Mesothelial cell of epicardium (in vitro differentiated cells): ENCODE measurements at places on chromosomes 2 and 18.

GRCh38 chr18:13480571-13481255, 245.6 kb downstream of the FAM210A start:
- no peak for DNase-seq

DNA sequence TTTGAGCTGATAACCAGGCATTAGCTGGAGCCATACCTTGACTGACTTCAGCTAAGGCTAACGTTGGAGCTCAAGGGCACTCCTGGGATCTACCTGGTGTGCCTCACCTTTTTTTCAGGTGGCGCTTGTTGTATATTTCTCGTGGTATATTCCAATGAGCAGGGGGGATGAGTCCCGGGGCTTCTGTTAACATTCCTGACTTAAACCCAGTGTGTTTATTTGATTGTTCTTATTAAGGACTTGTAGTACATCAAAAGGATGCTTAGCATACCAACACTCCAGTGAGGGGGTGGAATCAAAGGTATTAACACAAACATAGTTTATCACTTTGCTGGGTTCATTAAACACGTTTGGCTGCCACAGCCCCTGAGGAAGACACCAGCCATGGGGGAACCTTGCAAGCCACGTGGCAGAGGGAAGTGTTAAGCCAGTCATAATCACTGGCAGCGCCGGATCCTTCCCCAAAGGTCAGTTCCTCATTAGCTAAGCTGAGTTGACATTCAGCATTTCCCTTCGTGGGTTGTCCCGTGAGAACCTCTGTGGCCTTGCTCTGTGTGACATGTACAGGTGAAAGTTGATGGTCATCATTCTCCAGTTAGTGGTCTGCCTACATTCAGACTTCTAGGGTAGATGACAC, 119.5 kb upstream of the MCFD2 start:
- DNase-seq, result no peak

DNA sequence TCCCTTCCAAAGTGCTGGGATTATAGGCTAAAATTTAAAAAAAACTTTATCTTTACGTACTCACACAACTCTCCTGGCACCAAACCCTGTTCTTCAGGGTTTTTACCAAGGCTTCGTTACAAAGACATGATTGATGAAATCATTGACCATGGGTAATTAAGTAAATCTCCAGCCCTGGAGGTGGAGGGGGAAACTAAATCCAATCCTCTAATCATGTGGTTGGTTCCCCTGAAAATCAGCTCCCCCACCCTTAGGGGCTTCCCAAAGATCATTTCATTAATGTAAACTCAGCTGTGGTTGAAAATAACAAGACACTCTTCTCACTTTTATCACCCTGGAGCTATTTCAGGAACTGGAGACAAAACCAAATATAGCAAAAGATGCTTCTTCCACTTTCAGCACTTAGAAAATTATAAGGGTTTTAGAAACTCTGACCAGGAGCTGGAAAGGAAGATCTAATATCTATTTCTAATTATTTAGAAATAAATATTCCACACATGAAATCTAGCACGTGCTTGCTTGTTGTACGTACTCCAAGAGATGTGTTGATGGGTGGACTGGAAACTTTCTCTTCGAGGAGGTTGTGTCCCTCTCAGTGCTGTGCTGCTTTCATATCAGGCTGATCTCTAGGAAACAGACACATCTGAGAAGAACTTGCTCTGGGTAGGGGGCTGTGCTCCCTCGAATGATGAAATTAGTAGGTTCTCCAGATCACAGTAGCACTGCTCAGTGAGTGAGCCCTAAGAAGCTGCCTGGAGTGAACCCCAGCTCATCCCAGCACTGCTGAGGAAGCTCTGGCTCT, 67.2 kb downstream of the SMAD4 start:
- no peak for DNase-seq

- DNase-seq, result no peak
Measured at GRCh38 chr2:109616184-109616583, 2.0 kb downstream of the SOWAHC start.

- no peak for DNase-seq
Measured at GRCh38 chr2:10646153-10646552, 43.6 kb downstream of the NOL10 start.

- no peak for DNase-seq
Measured at GRCh38 chr2:28155627-28156026, 237.0 kb upstream of the FOSL2 start.

GRCh38 chr2:241224851-241225438, 36.5 kb downstream of the ANO7 start:
- no peak for DNase-seq

GRCh38 chr2:43223521-43224001, 2.8 kb downstream of the ZFP36L2 start:
- no peak for DNase-seq

DNA sequence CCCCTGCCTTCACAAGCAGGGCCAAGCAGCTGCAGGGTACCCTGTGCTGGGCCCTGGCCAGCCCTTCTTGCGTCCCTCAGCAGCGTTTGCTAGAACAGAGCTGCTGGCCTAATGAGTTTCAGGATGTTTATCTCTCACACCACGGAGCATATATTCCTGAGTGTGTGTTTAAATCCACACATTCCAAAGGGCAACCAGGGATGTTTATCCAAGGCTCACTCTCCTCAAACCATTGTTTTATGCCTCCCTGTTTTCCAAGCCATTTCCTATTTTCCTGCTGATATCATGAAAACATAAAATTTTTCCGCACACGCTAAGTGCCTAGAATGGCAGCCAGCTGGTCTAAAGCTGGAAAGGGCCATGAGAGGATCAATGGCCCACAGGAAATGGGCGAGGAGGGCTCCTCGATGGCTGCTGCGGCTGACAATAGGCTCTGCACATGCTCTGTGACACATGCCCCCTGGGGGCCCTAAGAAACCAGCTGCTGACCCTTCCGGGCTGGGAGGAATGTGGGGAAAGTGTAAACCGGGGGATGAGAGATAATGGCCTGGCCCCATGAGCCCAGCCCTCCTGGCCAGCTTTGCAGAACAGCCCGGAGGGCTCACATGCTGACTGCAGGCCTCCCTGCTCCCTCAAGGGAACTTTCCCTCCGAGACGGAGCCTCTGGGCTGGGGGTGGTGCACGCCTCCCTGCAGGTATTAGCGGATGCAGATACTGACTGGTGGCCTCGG, 194.0 kb downstream of the NDUFA10 start:
- no peak for DNase-seq

- DNase-seq, result no peak
Measured at GRCh38 chr2:9554921-9555296, 721 bp downstream of the ADAM17 start.

GRCh38 chr2:94872088-94872618, 923 bp downstream of the TEKT4 start:
- no peak for DNase-seq

GRCh38 chr2:21819454-21819853, 695.7 kb downstream of the TDRD15 start:
- no peak for DNase-seq

DNA sequence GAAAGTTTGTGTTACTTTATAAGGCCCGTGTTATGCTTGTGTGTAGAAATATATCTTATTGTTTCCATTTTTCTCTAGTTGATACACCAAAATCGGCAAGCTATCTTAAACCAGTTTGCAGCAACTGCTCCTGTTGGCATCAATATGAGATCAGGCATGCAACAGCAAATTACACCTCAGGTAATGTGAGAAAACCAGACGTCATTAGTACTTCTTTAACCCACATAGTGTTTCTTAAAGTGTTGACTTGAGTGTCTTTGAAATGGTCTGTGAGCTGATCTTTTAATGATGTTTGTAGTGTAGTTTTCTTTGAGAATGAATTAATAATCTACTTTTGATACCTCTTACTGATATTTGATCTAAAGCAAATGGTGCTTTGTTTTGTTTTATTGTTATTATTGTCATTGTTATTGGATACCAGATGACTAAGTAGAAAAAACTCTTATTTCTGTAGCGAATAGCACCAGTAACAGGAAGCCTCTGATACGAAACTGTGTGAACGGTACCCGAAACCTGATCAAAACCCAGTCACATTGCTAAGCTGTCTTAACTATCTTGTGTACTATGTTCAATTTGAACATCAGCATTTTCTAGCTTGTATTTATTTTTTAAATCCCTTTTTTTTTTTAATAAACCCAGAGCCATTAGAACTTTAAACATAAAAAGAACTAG, 53.7 kb downstream of the PTRHD1 start:
- DNase-seq, result no peak

DNA sequence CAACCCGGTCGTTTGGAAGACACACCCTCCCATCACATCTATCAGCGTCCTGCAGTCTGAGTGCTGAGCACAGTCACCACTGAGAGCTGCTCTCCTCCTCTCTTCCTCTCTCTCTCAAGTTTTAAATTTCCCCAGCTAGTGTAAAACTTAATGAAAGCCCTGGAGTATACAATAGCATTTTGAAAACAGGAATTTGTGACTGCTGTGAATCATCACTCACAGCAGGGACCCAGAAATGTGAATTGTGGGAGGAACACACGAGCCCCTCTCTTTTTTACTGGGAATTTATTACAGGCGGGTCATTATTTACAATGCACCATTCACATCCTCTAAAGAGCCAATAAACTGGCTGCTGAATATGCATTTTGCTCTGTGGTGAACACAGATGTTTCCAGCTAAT, 185.0 kb upstream of the SMIM21 start:
- DNase-seq, result no peak

DNA sequence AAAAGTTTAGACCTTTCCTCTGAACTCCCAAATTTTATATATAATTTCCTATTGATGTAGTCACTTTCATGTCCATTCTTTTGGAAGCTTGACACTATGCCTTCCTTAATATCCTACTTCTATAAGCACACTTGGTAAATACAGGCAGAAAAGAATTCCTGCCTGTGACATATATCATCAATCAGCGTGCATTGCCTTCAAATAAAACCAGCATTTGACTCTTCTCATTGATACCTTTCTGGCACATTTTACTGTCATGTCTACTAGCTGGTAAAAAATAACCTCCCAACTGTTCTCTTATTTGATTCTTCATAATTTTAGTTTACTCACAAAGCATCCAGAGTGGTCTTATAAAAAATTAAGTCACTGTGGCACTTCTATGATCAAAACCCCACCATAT, 693.5 kb downstream of the CBLN2 start:
- DNase-seq, result no peak

- DNase-seq, result no peak
Measured at GRCh38 chr18:68520406-68521075, 194.4 kb downstream of the TMX3 start.

DNA sequence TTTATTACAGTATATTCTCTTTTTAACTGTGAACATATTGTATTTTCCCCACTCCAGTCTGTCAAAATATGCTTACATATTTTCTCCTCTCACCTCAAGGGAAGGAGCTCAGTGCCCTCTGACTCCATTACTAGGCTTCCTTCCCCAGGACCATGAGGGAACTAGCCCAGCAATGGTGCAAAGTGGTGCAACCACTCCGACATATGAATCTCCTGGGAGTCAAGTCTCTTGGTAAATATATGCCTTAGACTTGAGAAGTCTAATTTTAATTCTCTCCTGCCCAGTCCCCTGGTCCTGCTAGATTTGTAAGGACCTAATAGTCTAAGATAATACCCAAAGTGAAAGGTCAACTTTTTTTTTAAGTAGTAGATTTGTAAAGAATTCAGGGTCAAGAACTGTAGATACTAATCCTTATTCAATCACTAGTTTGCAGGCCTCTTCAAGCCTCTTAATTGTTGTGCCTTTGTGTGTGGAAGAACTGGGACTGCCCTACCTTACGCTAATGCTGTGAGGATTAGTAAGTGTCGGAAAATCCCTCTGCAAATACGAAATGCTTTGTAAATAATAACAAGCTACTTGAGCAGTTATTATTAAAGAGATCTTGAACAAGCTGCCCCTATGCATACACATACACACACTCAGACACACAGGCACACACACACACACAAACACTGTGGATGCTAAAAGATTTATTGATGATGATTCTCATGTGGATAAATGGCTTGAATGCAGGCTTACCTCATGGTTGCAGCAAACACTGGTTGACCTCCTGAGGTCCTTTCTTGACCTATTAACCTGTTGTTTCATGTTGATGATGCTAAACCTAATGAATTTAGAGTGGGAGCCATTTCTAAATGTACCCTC, 251.2 kb upstream of the PARD3B start:
- no peak for DNase-seq

GRCh38 chr2:75589391-75590105, 28.8 kb upstream of the EVA1A start:
- no peak for DNase-seq

GRCh38 chr18:39870591-39870990, 2084.4 kb upstream of the PIK3C3 start:
- DNase-seq, result no peak

- DNase-seq, result no peak
Measured at GRCh38 chr18:55557211-55557610, 30.8 kb downstream of the TCF4 start.

DNA sequence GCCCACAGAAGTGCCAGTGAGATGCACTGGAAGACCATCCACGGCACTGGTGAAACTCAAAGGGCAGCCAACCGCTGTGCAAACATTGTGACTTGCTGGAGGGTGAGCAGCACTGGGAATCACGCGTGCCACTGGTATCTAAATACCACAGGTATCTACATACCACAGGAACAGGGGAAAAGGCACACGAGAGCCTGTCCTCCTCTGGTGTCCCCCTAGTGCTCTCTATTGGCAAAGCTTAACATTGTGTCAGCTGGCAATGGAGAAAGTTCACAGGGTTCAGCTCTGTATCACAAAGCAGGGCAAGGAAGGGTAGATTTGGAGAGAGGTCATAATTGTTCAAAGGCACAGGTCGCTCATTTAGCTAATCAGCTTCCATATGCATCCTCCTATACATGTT, 12.6 kb upstream of the SEC11C start:
- DNase-seq, result no peak

DNA sequence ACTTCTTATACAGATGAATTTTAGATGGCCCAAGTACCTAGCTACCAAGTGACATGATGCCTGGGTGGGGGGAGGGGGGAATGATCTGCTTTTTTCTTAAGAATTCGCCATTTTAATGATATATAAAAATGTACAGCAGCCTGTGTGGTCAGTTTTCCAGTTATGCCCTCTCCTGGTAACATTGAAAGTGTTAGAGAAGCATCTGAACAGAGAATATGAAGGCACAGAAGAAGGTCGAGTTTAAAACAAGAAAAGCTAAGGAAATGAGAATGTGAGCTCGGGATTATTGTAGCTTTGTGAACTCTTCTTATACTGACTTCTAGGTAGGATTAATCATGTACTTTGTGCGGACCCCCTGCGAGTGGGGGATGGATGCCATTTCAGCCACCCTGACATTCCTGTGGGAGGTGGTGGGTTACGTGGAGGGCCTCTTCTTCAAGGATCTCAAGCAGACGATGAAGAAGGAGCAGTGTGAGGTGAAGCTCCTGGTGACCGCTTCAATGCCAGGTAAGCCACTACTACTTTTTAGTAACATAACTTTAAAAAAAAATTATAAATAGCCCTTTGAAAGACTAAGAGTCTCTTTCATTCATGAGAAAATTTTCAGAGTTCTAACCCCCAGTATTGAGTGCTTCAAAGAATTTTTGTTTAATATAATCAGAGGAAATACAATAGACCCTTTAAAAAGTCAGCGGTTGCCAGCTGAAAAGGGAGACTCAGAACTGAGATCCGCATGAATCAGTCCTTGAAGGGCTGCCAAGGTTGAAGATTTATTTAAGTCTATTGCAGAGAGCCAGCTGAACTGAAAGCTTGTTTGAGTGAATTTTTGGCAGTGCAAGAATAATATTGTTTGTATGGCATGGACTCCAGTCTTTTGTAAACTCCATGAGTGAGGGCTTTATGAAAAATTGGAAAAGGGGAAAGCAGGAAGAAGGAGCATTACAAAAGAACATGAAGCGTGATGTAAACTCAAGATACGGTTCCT, 68.6 kb upstream of the RPE start:
- no peak for DNase-seq

GRCh38 chr2:71581026-71581425, 127.7 kb downstream of the DYSF start:
- DNase-seq, result no peak
